ENCODE measurements at places on chromosomes 2 and 18. TPM values are rescaled to one million over a fixed set of nuclear protein-coding genes. Genes with fewer than 3 reads are reported as not detected.
A peak's percentile ranks its signal among the peaks of the same experiment; 100 is the strongest.

DNA sequence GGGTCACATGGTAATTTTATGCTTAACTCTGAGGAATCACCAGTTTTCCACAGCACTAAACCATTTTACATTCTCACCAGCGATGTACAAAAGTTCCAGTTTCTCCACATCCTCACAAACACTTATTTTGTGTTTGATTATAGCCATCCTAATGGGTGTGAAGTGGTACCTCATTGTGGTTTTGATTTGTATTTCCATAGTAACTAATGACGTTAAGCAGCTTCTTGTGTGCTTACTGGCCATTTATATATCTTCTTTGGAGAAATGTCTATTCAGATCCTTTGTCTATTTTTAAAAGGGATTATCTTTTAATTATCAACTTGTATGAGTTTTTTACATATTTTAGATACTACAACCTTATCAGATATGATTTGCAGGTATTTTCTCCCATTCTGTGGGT, 42.0 kb downstream of the CCDC150 start:
- peaks cover 7% of the 10 kb centered on the region for H3K4me1 ChIP-seq
- no peak overlapping the region for H3K4me3 ChIP-seq
- H3K27me3 ChIP-seq: no peaks in the 10 kb centered on the region
- H3K36me3 ChIP-seq: peaks cover 26% of the 10 kb centered on the region
- H3K27ac ChIP-seq: no peak overlapping the region

- H3K27me3 ChIP-seq: no peaks in the 10 kb centered on the region
- no peaks in the 10 kb centered on the region for H3K36me3 ChIP-seq
- no peak overlapping the region for H3K4me3 ChIP-seq
- H3K4me1 ChIP-seq: peaks cover 6% of the 10 kb centered on the region
Observed at GRCh38 chr2:179096090-179096489, 46.2 kb upstream of the CCDC141 start.

DNA sequence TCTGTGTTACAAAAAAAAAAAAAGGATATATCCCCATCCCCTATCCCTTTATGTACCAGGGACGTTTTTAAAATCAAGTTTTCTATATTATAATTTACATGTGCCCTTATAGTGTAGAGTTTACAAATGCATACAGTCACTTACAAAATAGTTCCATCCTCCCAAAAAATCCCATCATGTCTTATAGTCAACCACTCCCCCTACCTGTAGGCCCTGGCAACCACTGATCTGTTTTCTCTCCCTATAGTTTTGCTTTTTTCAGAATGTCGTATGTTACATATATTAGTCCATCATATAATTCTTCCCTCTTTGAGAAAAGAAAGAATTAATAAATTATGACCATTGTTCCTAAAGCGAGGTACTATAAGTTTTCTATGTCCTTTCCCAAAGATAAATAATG, 17.8 kb downstream of the CFAP210 start:
- no peaks in the 10 kb centered on the region for H3K4me1 ChIP-seq
- H3K27ac ChIP-seq: no peak overlapping the region
- H3K27me3 ChIP-seq: no peaks in the 10 kb centered on the region
- no peak overlapping the region for H3K4me3 ChIP-seq
- DNase-seq: peak; percentile 59
- no peaks in the 10 kb centered on the region for H3K36me3 ChIP-seq

Gene PLEK
- 224 TPM for total RNA-seq

Gene SPR
- 1.6 TPM for total RNA-seq

DNA sequence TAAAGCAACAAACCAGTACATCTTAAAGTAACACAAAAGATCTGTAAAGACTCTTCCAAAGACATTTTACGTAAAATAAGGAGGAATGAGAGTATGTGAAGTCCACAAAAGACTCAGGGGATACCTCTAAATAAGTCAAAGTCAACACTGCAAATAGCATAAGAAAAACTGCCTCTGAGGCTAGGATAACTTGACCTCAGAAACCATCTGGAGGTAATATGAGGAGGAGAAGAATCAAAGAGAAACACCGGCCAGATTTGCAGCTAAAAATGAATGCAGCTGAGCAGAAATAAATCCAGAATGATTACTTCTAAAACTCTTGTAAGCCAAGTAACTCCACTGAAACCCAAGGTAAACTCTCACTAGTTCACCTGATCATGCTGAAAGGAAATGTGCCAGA, 52.2 kb upstream of the ERMN start:
- H3K4me1 ChIP-seq: no peaks in the 10 kb centered on the region
- no peaks in the 10 kb centered on the region for H3K36me3 ChIP-seq
- no peak for DNase-seq
- H3K4me3 ChIP-seq: no peak overlapping the region

Gene TDRD15
- total RNA-seq: not detected

DNA sequence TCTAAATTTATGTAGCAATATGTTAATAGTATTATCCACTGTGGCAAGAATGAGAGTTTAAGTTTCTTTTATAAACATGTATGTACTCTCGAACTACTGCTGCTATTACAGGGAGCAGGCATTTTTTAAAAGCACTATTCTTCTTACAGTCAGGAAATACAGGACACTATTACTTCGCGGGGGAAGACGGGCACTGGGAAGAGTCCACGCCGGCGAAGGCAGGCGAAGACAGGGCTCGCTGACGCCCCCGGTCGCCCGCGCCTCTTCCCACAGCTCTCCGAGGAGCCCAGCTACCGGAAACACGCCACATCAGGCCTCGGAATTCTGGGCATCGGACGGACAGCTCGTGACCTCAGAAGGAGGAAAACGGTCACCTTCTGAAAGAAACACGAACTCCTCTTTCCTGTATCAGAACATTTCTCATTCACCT, 90.2 kb downstream of the FAM161A start:
- H3K4me1 ChIP-seq: peaks cover 12% of the 10 kb centered on the region
- no peaks in the 10 kb centered on the region for H3K36me3 ChIP-seq
- no peak overlapping the region for H3K27ac ChIP-seq
- H3K27me3 ChIP-seq: no peaks in the 10 kb centered on the region
- H3K4me3 ChIP-seq: peak overlapping the region; percentile 56

DNA sequence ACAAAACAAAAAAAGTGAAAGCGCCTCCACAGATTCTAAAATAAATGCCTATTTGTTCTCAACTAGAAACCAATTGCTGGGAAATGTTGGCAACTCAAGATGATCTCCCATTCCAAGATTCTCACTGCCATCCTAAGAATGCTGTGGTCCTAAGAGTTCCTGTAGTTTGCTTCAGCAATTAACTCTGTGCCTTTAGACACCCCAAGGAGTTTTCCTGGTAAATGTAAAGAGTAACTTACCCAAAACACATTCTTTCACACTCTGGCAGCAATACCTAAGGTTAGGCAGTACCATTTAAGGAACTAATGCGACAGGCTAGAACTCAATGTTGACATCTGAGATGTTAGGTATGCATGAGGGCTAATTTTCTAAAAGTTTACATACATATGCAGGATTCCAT, 58.8 kb upstream of the TANK start:
- DNase-seq: peak; percentile 58
- peak overlapping the region; percentile 100 for H3K27ac ChIP-seq
- no peaks in the 10 kb centered on the region for H3K27me3 ChIP-seq
- no peak overlapping the region for H3K4me3 ChIP-seq
- H3K4me1 ChIP-seq: peaks cover 81% of the 10 kb centered on the region

GRCh38 chr2:208015475-208015874, 9.9 kb downstream of the PLEKHM3 start:
- H3K27me3 ChIP-seq: no peaks in the 10 kb centered on the region
- H3K27ac ChIP-seq: no peak overlapping the region
- peaks cover 14% of the 10 kb centered on the region for H3K4me1 ChIP-seq
- no peak overlapping the region for H3K4me3 ChIP-seq
- peaks cover 5% of the 10 kb centered on the region for H3K36me3 ChIP-seq

DNA sequence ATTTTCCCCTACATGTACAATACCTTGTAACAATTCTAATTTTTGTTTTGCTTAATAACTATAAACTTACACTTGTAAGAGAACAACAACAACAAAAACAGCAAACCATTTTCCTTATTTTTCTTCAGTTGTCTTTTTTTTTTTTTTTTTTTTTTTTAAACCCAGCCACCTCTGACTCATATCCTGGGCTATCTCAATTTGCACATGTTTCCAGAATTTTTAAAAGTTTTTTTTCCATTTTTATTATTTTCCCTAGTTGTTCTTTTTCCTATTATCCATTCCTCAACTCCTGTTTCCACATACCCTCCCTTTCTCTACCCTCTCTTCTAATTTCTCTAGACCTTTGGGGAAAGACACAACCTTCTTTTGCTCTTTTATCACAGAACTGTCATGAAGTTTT, 112.5 kb downstream of the EFEMP1 start:
- H3K36me3 ChIP-seq: no peaks in the 10 kb centered on the region
- no peak for DNase-seq
- no peak overlapping the region for H3K27ac ChIP-seq
- no peak overlapping the region for H3K4me3 ChIP-seq
- H3K27me3 ChIP-seq: no peaks in the 10 kb centered on the region
